Adrenal gland (tissue), 19 donors: ENCODE measurements at places on chromosomes 6 and 20. TPM values are rescaled to one million over a fixed set of nuclear protein-coding genes. Genes with fewer than 3 reads are reported as not detected.

DNA sequence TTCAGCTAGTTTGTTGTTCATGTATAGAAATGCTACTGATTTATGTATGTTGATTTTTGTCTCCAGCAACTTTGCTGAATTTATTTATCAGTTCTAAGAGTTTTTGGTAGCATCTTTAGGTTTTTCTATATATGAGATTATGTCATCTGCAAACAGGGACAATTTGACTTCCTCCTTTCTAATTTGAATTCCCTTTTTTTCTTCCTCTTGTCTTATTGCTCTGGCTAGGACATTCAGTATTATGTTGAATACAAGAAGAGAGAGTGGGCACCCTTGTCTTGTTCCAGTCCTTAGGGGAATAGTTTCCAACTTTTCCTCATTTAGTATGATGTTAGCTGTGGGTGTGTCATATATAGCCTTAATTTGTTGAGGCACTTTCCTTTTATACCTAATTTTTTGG, 58.2 kb downstream of the CDH26 start:
- no peak for DNase-seq

DNA sequence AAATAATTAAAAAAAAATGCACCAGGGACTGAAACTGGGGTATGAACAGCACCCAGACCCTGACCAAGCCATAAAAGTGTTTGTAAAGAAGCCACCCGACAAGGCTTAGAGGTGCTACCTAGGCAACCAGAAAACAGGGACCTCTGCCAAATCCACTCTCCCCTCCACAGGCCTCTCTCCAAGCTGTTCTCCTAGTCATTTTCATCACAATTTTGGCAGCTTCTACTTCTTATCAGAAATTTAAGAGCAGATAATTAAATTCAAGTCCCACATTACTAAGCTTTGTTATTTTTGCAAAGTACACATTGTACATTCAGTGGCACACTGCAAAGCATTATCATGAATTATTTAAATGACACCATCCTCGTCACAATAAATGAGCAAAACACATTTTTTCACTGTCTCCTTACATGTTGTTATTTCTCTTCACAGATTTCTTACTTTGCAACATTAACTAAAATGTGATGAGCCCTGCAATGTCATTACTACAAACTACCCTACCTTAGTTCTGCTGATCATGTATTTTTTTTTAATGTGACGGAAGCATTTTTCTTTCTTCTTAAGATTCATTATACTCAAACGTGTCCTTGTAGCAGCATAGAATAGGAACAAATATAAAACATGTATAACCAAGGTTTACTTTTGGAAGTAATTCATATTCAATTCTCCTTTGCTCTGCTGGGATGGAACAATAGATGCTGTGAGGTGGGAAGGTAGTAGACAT, 38.1 kb downstream of the ECT2L start:
- DNase-seq: no peak

DNA sequence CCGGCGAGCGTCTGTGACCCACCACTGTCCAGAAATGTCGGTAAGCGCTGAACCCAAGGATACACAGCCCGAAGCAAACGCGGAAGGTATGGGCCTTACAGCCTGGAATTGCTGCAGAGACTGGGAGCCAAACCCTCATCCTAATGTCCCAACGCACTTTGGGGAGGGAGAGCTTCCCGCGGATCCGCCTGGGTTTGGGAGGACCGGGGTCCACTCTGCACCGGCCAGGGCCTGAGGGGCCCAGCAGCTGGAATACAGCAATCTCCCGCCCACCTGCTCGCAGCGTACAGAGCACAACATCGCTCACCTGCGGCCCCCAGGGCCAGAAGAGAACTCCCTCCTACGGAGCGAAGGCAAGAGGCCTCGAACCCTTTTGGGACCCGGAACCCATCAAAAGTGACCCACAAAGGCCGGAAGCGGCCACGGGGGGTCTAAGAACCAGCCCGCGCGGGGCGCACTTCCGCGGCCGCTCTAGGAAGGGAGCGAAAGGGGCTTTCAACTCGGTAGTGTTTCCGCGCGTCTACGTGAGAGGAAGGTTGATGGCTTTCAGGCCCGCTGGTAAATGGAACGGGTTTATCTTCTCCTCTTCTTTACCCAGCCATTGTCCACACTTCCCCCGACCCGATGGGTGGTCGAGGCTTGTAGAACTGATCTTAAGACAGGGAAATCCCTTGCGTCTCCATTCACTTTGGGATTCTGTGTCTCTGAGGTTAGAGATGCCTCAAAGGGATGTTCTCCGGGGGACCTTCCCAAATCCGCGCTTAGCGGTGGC, at the start of gene ZSCAN12:
ZSCAN12 (minus strand) TSS at position 398 of the 772 bp plus-strand sequence. CDS start 1,342 bp downstream, outside the sequence.
- DNase-seq: peak; percentile 82

DNA sequence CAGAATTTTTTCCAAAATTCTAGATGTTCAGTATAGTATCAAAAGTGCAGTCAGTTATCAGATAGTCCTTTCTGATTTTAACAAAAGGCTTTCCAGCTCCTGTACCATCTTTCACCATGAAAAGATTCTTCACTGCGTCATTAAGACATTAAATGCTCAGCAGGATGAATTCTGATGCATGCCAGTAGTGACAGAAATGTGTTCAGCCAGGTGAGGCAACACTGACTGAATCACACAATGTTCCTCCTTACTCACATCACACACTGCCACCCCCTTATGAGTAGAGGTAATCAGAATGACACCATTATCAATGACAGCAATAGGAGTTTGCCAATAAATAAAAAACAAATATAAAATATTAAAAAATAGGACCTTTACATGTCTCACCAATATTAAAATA, 426.6 kb upstream of the PLCB4 start:
- no peak for DNase-seq

- no peak for DNase-seq
Observed at GRCh38 chr20:39944861-39945260, 744.2 kb downstream of the MAFB start.

- DNase-seq: no peak
Observed at GRCh38 chr6:109491207-109491938, 8.4 kb upstream of the ZBTB24 start.

Gene MICB
- polyA plus RNA-seq: 2.7 TPM

Gene PPP2R5D
- 38.9 TPM for polyA plus RNA-seq

Gene ZNF334
- polyA plus RNA-seq: 7.2 TPM

Gene GTSF1L
- polyA plus RNA-seq: not detected
